ENCODE measurements at places on chromosomes 13 and 19.

DNA sequence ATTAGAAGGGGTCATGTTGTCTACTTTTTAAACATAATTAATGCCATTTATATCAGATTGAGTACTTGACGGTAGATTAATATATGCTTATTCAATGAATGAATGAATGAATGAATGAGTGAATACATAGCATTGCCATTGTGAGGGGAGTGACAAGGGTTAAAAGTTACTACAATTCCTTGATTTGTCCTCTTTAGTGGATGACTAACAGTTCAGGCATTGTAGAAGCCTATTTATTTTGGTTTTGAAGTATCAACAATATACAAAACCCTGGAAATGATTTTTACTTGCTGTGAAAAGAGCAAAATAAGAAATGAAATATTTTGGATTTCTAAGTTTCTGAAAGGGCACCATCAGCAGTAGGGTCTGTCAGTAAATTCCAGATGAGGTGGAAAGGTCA lies 122.7 kb downstream of the CYSLTR2 start:
- no peak for DNase-seq

DNA sequence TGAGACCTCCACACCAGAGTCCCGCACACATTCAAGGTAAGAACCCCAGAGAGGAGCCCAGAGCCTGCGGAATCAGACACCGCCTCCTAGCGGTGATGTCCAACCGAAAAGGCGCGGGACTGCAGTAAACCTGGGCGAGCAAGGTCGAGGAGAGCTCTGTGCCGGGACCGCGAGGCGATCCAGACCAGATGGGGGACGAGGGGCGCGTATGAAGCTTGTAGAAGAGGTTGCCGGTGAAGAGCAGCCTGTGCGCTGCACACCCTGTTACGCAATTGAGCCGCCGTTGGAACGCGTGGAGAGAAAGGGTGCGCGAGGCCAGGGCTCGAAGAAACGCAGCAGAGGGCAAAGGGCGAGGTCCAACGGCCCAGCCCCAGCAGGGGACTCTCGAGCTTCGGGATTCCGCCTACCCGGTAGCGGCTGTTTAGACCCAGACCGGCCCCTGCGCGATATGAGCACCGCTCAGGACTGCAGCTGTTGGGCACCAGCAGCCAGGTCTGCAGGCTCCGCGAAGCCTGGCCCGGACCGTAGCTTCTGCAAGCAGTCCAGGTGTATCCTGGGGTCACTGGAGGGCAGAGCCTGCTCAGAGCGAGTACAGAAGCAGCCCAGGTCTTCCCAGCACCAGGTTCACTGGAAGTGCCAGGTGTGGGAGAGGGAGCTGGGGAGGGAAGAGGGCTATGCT lies 65.9 kb upstream of the ZNF599 start:
- peak; percentile 58 for DNase-seq

DNA sequence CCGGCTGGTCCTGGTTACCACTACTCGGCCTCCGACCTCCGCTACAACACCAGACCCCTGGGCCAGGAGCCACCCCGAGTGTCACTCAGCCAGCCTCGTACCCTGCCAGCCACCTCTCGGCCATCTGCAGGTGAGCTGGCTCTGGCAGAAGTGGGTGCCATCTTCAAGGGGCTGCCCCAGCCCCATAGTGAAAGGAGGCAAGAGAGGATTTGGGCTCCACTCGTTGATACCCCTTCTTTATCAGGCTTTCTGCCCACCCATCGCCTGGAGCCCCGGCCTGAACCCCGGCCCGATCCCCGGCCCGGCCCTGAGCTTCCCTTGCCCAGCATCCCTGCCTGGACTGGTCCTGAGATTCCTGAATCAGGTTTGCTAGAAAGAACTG lies 7.1 kb downstream of the LTBP4 start:
- no peak for DNase-seq

- DNase-seq: no peak
Measured at GRCh38 chr13:79501538-79502232, 20.7 kb downstream of the NDFIP2 start.

DNA sequence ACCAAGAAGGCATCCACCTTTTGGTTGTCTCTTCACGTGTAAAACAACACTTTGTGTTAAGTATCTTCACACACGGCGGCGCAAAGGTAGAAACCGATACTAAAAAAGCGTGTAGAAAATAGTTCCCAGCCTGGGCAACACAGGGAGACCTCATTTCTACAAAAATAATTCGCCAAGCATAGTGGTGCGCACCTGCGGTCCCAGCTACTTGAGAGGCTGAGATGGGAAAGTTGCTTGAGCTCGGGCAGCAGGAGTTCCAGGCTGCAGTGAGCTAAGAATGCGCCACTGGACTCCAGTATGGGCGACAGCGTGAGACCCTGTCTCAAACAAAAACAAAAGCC lies 573 bp upstream of the ERCC5 start:
- DNase-seq: no peak

DNA sequence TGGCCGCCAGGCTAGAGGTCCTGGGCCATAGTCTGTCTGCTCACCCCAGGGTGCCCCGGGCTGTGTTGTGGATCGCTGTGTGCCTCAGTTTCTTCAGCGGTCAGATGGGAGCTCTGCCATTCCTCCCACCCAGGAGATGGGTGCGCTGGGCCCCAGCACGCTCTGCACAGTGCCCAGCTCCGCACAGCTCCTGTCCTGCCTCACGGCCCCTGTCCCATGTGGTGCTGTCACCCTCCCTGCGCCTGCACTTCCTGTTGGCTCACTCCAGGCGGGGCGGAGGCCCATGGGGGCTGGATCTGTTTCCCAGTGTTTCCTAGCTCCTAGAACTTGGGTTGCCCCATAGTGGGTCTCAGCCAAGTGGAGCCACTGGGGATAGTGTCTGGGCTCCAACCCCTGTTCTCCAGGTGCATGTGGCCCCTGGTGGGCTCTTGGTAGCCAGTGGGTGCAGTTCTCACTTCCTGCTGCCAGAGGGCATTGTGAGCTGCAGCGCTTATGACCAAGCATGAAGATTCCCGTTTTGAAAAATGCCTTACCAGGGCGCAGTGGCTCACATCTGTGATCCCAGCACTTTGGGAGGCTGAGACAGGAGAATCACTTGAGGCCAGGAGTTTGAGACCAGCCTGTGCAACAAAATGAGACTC lies 69.8 kb downstream of the KDM4B start:
- no peak for DNase-seq

GRCh38 chr13:77300176-77301037 lies 26.5 kb downstream of the MYCBP2 start:
- DNase-seq: no peak

DNA sequence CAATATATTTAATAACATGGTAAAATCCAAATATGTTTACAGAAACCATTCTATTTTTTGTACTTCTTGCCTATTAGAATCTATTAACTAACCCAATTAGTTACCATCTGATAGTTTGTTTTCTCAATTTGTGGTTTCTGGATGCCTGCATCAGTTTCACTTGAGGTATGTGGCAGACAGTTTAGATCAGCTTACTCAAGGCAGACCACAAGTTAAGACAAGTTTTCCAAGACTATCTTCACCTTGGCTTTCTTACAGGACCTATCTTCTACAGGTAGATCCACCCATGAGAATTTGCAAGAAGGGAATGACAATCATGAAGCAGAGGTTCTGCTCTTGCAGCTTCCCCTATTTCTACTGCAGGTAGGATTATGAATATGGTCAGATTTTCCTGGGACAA lies 458.6 kb downstream of the DACH1 start:
- DNase-seq: no peak

- DNase-seq: no peak
Measured at GRCh38 chr19:27805848-27806247, 1407.1 kb downstream of the UQCRFS1 start.

DNA sequence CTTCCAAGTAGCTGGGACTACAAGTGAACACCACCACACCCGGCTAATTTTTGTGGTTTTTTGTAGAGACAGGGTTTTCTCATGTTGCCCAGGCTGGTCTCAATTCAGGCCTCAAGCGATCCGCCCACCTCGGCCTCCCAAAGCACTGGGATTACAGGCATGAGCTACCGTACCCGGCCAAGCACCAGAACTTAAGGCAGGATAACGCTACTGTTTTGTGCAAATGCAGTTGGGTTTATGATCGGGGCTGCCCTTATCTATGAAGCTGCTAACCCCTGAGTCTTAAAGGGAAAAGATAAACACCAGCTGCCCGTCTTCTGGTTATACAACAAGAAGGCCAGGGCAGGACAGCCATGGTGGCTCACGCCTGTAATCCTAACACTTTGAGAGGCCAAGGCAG lies 12.6 kb upstream of the TM6SF2 start:
- DNase-seq: no peak

- no peak for DNase-seq
Measured at GRCh38 chr19:55157064-55157908, at the start of gene TNNI3. TSS of gene TNNI3 (minus strand) at chr19:55157732. CDS start at chr19:55157589, 143 bp downstream.

DNA sequence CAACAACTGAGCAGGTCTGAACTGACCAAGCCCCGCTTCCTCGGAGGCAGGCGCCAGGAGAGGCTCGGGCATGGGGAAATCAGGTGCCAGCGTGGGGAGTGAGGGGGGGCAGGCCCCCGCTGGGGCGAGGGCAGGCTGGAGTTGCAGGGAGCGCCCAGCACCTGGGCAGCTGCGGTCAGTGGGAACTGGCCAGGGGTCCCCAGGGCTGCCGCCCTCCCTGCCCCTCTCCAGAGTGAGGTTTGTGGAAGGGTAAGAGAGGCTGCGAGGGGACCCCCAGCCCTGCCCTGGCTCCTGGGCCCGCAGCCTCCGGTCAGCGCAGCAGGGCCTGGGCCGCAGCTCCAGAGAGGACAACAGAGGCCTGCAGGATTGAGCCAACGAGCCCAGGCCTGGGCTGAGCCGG lies 32.5 kb downstream of the PIP5K1C start:
- no peak for DNase-seq

- peak; percentile 84 for DNase-seq
Measured at GRCh38 chr19:56309511-56310185, 5.0 kb downstream of the ZSCAN5A start.

GRCh38 chr13:26653310-26653709 lies 95.8 kb downstream of the WASF3 start:
- no peak for DNase-seq

- DNase-seq: peak; percentile 45
Measured at GRCh38 chr19:33797802-33798671, 1.4 kb downstream of the KCTD15 start.

DNA sequence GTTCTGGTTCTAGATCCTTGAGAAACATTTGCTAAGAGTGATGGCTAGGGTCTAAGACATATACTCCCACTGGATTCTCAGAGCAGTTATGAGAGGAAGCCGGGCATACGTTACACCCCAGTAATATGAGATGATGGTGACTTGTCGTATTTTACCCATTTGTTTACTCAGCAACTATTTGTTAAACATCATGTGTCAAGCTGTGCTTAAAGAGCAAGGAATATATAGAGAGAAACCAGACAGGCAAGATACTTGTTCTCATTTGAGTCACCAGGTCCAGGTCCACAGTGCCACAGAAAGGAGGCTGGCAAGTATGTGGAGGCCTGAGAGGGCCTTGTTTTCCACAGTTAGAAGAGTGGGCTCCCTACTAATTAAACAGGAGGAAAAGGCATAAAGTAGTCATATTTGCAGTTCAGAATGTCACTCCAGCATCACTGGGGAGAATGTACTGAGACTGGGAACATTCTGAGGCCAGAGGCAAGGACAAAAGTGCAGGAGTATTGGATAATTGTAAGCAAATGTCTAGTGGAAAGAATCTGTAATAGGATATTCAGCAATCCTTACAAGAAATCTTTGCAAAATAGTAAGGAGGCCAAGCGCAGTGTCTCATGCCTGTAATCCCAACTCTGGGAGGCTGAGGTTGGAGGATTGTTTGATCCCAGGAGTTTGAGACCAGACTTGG lies 142.2 kb downstream of the IRS2 start:
- DNase-seq: no peak

DNA sequence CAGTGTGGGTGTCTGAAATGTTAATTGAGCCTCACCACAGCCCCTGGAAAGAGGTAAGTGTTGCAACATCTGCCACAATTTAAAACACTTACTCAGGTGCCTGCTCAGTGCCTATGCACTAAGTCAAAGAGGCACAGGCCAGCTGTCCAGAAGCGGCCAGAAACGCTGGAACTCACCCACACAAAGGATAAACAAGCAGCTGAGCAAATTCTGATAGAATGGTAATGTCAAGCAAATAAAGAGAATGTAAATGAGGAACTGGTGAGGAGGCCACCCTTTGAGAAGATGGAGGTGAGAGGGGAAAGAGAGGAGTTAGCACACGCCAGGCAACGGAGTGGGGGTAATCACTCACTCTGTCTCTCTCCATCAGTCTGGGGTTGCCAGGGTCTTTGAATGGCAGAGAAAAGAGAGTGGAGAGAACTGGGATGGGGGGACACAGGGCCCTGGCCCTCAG lies 67.7 kb upstream of the SERP2 start:
- no peak for DNase-seq

- DNase-seq: no peak
Measured at GRCh38 chr13:26348966-26349365, 95.0 kb downstream of the CDK8 start.

GRCh38 chr13:39410096-39410901 lies 192.7 kb downstream of the LHFPL6 start:
- DNase-seq: no peak

- DNase-seq: no peak
Measured at GRCh38 chr13:80865329-80865728, 524.4 kb upstream of the SPRY2 start.

DNA sequence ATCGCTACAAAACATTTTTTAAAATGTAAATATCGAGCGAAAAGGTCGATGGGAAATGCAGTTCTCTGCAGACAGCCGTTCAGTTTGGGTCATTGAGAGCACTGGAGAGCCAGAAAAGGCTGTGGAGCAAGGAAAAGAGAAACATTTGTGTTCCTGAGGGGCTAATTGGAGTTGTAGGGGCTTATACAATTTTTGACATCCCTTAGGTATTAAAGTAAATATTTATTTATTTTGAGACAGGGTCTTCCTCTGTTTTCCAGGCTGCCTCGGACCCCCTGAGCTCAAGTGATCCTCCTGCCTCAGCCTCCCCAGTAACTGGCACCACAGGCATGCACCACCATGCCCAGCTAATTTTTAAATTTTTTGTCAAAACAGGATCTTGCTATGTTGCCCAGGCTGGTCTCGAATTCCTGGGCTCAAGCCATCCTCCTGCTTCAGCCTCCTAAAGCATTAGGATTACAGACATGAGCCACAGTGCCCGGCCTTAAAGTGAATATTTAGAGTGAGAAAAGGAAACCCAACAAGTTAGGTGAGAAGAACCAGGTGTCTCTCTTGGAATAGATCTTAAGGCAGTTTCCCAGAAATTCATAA lies 825 bp upstream of the YIF1B start:
- DNase-seq: no peak

DNA sequence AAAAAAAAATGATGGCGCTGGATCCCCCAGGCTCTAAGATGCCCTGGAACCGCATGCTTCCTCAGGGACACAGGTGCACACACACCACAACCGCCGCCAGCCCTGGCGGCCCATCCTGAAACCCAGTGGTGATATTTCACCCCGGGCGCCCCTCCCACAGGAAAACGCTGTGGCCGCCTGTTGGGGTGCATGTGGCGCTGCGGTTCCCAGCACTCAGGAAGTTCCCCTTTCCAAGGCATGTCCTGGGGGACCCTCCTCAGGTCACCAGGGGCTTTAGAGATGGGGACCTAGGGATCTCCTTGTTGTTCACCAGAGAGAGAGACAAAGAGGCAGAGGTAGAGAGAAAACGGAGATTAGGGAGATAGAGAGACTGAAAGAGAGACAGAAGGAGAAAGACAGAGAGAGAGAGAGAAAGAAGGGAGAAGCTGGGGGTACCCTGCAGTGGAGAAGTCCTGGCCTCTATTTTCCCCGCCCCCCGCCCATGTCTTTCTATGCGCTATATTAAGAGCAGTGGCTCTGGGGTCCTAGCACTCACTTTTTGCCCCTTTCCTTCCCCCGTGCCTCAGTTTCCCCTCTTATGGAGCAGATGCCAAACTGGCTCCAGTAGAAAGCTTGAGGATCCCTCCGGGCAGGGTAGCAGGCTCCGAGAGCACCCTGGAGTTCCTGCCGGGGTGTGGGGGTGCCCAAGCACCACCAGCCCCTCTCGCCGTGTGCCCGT lies 2.3 kb downstream of the ADGRE2 start:
- DNase-seq: no peak

GRCh38 chr13:80116107-80116506 lies 224.8 kb downstream of the SPRY2 start:
- DNase-seq: no peak
